ENCODE measurements at places on chromosomes 5 and 9. TPM values are rescaled to one million over a fixed set of nuclear protein-coding genes. Genes with fewer than 3 reads are reported as not detected.

- DNase-seq, result no peak
Measured at GRCh38 chr5:104018299-104018698, 455.7 kb upstream of the NUDT12 start.

The MRPS2 gene
- total RNA-seq, result 117 TPM

DNA sequence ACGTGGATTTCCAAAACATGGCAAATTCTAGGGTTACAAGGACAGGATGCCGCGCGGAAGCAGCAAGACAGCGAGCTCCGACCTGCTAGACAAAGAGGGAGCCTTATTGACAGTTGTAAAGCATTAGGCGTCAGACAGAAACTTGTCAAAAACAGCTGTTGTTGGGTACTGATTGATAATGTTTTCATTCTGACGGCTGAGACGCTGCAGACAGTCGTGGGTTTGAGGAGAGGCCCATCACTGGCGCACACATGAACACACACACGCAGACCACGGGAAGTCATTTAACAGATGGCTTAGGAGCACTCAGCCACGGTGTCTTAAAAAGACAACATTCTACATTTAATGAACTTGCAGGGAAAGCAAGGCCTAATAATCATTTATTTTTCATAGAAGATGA, 324.0 kb downstream of the NDUFS4 start:
- DNase-seq, result no peak

The SLCO6A1 gene
- not detected for total RNA-seq

Measured in epithelial cell of proximal tubule (primary cell).